T-helper 17 cell (primary cell): ENCODE measurements at places on chromosomes 2 and 18. TPM values are rescaled to one million over a fixed set of nuclear protein-coding genes. Genes with fewer than 3 reads are reported as not detected.

- DNase-seq = no peak
These were observed 55.1 kb upstream of the EML4 start for GRCh38 chr2:42114091-42114490.

- no peak for DNase-seq
These were observed 122.8 kb downstream of the PXDN start for GRCh38 chr2:1621501-1621900.

DNA sequence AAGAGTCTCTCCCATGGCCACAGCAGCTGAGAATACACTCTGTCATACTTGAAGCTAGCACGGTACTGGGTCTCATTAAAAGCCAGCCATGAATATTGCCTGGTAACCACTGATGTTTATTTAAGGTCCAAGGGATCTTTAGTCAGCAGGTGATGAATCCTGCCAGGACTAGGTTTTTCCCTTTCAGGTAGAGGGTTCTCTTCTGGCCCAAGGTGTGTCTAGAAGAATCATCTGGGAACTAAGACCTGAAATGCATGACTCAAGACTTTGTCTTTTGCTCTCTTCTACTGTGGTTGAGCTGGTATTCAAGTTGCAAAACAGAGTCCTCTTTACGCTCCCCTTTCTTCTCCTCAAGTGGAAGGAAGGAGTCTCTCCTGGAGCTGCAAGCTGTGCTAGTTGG, 400.5 kb upstream of the FSIP2 start:
- no peak for DNase-seq

- no peak for DNase-seq
These were observed 978.5 kb upstream of the LRRTM1 start for GRCh38 chr2:81283081-81283480.

DNA sequence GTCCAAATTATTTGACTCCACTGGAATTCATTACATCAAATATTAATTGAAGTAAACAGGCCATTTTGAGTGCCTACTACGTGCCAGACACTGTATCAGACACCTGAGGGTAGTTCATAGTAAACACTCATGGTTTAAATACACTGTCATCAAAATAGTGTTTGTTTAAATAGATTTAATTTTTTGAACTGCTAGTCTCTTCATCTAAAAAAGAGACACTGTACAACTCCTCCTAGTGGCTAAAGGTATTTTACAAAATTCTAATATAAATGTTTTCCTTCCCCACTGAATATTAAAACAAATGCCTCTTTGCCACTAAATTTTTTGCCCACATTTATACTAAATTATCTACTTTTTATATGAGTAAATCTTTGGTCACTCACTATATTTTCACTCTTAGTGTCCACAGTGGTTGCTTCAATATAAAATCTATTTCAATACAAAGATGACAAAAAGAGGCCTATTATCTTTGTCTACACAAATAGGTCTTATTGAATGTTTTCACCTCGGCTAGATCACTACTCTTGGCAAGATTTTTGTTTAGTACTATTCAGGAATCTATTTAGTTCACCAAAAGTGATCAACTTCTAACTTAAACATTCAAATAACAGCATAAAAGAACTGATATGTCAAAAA, 122.1 kb downstream of the TMEM247 start:
- no peak for DNase-seq

DNA sequence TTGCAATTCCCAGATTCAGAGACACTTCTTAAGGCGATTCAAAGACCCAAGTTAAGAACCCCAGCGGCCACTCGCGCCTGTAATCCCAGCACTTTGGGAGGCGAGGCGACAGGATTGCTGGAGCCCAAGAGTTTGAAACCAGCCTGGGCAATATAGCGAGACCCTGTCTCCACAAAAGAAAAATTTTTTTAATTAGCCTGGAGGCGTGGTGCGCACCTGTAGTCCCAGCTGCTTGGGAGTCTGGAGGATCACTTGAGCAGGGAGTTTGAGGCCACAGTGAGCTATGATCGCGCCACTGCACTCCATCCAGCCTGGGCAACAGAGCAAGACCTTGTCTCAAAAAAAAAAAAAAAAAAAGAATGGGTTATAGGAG, 585 bp upstream of the ANAPC1 start:
- no peak for DNase-seq

- DNase-seq = no peak
These were observed 5.6 kb downstream of the METTL5 start for GRCh38 chr2:169819106-169819505.

DNA sequence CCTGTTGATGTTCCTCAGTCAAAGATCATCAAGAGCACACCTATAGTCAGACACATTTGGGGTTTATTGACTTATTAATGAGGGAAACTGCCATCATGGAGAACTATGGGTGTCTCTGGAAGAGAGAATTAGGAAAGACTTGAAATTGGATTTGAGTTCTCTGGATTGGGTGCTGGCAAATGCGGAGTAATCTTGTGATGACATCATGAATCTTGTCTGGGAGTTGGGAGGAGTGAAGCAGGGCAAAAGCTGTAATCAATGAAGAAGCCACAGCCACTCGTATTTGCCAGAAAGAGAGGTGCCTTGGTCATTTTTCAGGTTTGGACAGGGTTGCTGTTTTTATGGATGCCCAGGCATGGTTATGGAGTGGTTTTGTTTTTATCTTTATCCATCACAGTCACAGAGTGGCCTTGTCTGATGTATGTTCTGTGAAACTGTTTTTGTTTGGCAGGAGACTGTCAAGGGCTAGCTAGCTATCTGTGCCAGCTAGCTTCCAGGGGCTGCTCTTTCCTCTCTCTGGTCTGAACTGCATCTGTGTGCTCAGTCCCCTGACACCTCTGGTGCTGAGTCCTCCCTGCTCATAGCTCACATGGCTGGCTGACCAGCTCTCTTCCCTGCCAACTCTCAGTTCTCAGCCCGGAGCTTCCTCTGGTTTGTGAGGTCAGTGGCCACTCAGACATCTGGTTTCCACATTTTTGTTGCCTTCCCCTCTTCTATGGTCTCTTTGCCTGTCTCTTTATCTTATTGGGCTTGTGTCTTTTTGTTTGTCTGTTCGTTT, 193.4 kb upstream of the RMP24 start:
- no peak for DNase-seq

Gene DSG4
- not detected for total RNA-seq
